Lower leg skin (tissue), 4 donors: ENCODE measurements at places on chromosomes 13 and 19.

- DNase-seq: no peak
These were observed 76.6 kb upstream of the SIAH3 start for GRCh38 chr13:45928176-45928575.

GRCh38 chr19:54684527-54684926 lies 21.7 kb downstream of the LILRB4 start:
- DNase-seq: no peak

DNA sequence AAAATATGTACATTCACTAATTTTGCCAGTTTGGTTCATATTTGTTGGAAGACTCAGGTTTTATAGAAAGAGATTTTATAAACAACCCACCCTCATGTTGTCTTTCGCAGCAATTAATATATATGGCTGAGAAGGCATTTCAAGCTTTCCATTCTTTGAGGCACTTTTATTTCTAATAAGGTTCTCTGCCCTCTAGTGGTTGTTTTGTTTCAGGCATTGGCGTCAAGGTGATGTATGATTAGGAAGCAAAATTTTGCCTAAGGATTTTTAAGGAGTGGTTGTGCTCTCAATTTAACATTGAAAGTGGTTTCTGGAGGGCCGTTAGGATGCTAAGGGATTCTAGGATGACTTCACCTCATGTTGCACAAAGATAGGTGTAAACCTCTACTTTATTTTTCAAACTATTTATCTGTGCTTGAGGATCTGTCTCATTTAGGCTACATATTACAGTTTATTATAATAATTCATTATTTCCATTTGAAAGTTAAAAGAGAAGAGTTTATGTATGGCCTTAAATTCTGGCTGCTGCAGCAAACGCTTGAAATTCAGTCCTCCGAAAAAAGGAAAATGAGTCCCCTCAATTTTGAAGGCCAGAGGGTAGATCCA lies 35.9 kb downstream of the OXGR1 start:
- DNase-seq: no peak

DNA sequence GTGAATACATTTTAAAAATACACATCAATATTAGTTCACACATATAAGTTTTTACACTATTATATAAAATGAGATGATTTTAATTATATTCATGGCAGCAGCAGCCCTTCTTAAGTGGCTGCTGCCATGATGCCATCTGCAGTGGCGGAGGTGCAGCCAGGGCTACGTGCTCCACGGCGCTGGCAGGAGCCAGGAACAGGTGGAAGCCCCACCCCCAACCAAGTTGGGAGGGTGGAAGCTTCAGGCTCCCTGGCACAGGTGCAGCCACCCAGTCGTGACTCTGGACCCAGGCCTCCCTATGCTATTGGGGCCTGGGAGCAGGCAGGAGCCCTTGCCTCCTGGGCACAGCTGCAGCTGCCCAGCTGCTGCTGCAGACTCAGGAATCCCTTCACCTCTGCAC lies 646.9 kb upstream of the PCDH9 start:
- DNase-seq: no peak

GRCh38 chr13:52852444-52852843 lies 4.0 kb upstream of the PCDH8 start:
- no peak for DNase-seq

GRCh38 chr19:43784241-43784980 lies 3.6 kb upstream of the KCNN4 start:
- DNase-seq: no peak

- no peak for DNase-seq
These were observed 106.9 kb downstream of the KLF12 start for GRCh38 chr13:74027161-74027779.

DNA sequence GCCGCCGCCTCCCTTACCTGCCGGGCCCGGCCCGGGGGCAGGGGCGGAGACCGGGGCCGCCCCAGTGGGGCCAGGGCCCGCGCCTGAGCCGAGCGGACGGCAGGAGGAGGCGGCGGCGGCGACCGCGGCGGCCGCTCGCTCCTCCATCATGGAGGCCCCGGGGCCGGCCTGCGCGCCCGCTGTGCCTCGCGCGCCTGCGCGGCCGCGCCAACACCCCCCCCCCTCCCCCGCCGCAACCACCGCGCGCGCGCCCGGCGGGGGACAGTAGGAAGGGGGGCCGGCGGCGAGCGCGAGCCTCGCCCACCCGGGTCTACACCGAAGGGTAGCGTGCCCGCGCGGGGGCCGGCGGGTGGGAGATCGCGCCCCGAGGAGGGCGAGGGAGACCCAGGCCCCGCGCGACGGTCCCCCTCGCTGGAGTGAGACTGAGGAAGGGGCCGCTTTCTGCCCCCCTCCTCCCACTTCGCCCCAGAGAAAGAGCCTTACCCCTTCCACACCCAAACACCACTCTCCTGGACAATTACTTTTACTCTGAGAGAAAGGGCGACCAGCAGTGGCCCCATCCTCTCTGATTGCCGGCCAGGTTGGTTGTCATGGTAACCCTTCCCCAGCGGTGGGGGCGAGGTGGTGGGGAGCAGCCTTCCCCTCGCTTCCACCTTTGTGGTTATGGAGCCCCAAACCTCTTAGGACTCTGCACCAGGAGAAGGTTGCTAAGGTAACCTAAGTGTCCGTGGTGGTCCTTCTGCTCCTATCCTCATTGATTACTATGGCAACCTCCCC lies at the start of gene STRN4:
Gene STRN4, minus strand, starts transcription at position 170 of the 777 bp plus-strand sequence. Its CDS starts 20 bp downstream, at position 150.
- no peak for DNase-seq

DNA sequence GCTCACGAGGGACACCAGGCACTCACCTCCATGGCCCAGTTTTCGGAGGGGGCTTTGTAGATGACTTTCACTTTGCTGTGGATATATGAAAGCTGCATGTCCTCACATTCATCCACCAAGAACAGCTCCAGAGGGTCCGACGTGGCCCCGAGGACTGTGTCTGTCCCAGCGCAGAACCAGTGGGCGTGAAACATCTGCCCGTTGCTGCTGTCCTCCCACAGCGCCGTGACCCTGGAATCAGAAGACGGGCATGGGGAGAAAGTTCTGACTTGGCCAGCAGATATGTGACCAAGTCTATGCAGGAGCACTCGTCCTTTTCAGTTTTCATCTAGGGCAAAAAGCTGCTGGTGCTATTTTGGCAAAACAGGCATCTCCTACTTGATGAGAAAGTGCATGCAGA lies 29.7 kb upstream of the EIF3G start:
- DNase-seq: no peak

DNA sequence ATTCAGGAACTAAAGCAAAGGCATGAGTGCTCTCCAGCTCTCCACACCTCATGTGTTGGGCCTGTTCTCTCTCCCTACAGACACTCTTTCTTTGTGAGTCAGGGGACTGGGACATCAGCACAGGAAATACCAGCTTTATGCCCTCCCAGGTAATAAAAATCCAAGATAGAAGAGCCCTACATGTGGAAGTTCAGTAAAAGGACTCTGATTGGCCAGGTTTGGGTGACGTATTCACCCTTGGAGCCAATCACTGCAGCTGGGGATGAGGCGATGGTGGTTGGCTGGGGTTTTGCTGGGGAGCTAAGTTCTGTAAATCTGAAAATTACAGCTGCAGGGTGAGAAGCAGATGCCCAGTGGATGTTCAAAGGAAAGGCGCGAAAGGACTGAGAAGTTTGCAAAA lies 32.5 kb downstream of the CCDC70 start:
- DNase-seq: no peak

DNA sequence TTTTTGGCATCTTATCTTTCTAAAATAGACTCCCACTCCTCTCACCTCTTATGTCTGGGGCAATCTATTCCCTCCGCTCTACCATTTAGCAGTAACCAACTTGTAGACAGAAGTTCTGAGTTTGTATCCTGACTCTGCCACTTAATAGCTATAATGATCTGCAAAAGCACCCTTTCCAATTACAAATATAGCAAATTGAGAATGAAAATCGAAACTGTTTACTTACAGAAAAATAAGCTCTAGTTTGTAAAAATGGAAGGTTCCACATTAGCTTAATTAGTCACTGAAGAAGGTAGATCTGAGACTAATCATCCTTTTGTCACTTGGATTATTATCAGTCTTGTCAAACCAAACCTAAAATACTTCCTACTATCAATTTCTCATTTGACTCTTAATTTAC lies 409.3 kb downstream of the DIAPH3 start:
- no peak for DNase-seq

GRCh38 chr13:89407357-89407756 lies 1736.2 kb downstream of the SLITRK5 start:
- DNase-seq: no peak

- DNase-seq: no peak
These were observed 463.5 kb downstream of the GPC6 start for GRCh38 chr13:93690139-93690538.
